ENCODE measurements at places on chromosomes 11 and 22.

GRCh38 chr22:27639248-27640086 is 162.1 kb downstream of the MN1 start:
- no peak for DNase-seq

- no peak for DNase-seq
These were observed 11.3 kb downstream of the TPCN2 start for GRCh38 chr11:69059985-69060384.

DNA sequence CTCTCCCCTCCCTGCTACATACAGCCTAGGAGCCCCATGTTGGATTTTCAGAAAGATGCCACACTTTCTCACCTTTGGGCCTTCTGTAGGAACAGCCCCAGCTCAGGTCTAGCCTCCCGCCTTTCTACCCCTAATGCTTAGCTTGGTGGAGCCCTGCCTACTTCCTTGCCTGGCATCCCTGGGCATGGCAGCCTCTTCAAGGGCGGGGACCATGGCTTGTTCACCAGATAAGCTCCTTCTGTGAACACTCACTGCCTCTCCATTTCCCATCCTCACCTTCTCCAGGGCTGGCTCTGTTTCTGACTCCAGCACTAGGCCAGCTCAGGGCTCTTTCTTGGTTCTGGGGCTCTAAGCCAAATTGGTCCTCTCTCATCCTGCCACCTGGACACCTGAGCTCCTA is 1.4 kb downstream of the SEPTIN3 start:
- no peak for DNase-seq

GRCh38 chr11:95999711-96000406 is 76.0 kb upstream of the MTMR2 start:
- DNase-seq, result no peak

DNA sequence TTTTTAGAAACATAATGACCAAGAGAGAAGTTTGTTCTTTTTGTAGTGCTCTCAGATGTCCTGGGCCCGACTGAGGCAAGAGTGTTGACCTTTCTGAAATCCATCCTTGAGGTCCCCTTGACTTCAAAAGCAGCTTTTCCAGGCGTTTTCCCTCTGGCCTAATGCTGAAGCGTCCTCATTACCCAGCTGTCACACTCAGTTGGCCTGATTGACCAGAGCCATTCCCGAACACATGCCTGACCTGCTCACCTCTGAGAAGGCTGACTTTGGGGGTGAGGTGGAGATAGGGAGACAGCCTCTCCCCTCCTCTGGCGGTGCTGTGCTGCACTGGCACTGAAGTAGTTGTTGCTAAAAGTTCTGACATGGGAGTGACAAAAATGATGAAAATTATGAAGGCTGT is 66.9 kb downstream of the ALX4 start:
- no peak for DNase-seq

DNA sequence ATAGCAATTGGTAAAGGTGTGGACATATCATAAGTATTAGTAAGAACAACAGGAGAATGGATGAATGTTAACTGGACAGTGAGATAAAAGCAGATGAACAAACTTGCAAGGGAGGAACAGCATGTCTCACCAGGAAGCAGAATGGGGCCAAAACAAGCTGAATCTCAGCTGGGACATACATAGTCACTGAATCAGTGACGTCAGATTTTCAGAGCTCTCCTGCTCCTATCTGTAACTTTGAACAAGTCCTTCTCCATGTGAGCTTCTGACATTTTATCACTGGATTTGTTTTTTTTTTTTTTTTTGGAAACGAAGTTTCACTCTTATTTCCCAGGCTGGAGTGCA is 118.7 kb downstream of the BBOX1 start:
- DNase-seq, result no peak

DNA sequence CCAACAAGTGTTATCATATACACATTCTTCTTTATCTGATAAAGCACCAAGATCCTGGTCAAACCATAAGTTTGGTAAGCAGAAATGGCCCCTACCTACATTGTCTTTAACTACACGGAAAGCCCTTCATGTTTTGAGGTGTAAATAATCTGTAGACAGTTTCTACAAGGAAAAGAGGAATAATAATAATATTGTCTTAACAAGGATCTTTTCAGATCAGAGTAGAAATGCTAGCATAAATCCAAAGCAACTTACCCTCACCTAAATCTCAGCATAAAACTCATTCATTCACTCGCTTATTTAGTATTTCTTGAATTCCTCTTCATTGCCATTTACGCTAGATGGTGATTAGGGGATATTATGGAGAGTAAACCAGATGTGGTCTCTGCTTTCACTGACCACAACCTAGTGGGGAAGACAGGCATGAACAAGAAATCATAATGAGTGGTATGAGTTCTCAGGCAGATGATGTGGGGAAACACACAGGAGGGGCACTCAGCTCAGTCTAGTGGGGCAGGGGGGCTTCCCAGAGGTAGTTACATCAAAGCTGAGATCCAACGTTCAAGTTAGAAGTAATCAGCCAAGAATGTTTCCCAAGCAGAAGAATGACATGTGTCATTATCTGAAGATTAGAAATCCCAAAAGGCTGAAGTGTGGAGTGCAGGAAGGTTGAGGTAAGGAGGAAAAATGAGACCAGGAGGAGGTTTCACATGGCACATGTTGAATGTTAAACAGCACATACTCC is 65.4 kb upstream of the ZC3H12C start:
- no peak for DNase-seq

- no peak for DNase-seq
These were observed 71.6 kb downstream of the APIP start for GRCh38 chr11:34844463-34845112.

DNA sequence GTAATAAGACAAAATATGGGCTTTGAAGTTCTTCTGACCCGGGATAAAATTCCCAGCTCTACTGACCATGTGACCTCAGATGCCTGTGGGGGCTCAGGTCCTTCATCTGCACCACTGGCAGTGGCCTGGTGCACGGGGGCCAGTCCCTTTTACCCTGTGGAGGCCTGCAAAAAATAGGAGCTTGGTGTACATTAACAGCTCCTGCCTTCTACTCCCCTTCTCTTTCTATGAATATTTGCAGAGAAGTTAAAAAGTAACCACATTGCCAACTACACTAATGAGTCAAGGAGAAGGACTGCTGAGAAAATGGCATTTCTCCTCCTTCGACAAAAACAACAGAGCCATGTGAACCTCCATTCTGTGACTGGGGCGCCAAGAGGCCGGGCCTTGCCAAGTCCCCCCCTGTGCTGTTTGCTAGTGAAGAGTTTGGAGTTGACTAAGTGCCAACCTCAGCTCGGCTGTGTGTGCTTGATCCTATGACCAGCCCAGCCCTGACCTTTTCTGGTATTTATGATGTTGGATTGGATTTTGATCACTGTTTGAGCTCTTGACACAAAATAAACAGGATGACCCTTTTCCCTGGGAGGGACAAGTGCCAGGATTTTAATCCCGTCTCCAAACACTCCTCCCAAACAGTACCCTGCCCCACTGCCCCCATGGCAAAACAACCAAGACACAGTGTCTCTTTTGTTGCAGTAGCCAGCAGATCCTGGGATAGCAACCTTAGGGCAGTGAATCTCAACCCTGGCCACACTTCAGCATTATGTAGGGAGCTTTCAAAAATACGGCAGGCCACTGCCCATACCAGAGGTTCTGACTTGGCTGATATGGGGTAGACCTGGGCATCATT is 380.1 kb downstream of the LARGE1 start:
- DNase-seq, result no peak

GRCh38 chr11:44627911-44628729 is 62.7 kb downstream of the CD82 start:
- no peak for DNase-seq

- DNase-seq, result no peak
These were observed 6.2 kb upstream of the MAPK1 start for GRCh38 chr22:21873619-21874018.

DNA sequence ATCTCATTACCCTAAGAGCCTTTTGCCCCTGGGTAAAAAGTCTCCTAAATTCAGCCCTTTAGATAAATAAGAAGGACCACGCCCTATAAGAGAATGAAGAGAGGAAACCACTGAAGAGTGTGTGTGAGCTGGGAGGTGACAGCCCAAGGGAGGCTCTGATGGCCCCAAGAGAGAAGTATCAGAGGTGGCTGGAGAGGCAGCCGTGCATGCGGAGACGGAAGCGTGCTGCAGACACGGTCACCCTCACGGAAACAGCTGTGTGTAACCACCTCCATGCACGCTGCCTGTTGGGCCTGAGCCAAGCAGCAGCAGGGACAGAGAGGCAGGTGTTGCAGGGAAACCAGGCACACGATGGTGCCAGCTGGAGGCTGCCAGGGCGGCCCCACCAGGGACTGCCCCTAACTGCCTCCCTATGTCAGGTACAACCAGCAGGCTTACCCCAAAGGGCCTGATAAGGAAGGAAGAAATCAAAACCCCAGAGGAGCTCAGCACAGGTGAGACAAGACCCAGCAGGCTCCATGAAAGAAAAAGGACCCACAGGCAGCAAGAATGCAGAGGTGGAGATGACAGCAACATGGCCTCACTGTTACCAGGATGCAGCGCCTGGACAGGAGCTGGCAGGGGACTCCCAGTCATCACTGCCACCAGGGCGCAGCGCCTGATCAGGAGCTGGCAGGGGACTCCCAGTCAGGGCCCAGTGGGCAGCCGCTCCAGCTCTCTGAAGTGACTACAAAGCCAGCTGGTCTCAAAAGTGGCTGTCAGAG is 7.8 kb downstream of the LARGE2 start:
- DNase-seq, result peak; percentile 6

GRCh38 chr11:62108017-62108750 is 15.6 kb upstream of the INCENP start:
- no peak for DNase-seq

DNA sequence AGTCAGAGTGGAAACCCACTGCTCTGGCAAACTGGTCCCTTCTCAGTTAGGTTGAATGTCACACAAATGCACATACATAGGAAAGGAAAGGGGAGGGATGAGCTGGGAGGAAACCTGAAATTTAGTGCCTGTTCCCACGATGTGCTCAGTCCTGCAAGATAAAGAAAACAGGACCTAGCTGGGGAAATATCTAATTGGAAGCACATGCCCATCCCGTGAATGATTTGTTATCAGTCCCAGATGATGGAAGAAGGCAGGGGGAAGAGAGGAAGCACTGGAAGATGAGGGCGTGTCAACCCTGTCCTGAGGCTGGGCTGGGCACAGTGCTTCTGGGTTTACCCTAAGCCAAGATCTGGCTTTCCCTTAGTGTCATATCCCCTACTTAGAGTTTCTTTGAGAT is 173.9 kb downstream of the NAV2 start:
- no peak for DNase-seq

DNA sequence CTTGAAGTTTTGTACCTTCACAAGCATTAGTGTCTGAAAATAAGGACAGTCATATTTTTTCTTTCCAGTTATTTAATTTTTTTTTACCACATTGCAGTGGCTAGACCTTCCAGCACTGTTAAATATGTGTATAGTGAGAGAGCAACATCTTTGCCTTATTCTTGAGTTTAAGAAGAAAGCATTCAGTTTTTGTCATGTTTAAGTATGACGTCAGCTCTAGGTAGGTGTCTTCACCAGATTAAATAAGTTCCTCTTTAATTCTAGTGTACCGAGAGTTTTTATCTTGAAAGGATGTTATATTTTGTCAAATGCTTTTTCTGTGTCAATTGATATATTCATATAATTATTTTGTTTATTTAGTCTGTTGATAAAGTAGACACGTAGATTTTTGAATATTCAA is 258.8 kb downstream of the FAM181B start:
- DNase-seq, result no peak

DNA sequence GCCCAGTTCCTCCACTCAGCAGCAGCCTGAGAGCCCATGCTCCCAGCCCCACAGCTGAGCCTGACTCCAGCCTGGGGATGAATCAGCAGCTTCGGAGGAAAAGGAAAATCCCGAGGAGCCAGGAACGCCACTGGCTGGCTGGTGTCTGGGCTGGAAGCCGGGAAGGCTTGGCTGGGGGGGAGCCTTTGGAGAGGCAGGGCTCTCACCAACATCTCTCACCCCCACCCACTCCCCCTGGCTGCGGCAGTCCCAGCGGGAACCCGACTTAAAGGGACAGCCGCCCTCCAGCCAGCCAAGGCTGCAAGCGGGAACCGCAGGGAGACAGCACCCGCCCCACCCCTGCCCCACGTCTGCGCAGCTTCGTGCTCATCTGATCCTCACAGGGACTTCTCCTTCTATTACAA is 28.4 kb downstream of the KIAA0930 start:
- no peak for DNase-seq

GRCh38 chr11:78731027-78731426 is 156.4 kb upstream of the NARS2 start:
- no peak for DNase-seq

DNA sequence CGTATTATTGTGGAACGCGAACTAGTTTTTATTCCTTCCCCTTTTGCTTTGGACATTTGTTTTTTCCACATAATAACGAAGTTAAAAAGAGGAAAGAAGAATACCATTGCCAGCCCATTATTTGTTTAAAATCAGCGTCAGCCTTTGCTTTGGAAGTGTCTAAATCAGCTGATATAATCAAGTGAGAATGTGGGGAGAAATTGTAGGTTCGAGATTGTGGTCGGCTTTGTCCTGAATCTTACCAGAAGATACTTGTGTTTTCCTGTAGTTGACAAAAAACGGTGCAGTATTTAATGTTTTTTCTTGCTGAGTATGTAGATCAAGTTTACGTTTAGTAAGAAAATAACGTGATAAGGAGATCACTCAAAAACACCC is 935 bp downstream of the ZNF143 start:
- DNase-seq, result no peak

DNA sequence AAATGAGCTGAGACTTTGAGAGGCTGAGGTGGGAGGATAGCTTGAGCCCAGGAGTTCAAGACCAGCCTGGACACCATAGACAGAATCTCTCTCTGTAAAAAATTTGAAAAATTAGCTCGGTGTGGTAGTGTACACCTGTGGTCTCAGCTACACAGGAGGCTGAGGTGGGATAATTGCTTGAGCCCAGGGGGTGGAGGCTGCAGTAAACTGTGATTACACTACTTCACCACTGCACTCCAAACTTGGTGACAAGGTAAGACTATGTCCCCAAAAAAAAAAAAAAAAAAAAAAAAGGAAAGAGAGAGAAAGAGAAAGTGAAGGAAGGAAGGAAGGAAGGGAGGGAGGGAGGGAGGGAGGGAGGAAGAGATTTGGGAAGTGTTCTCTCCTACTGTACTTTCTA is 25.3 kb downstream of the RRP8 start:
- DNase-seq, result no peak

GRCh38 chr11:120096369-120097191 is 41.3 kb downstream of the TRIM29 start:
- DNase-seq, result no peak

DNA sequence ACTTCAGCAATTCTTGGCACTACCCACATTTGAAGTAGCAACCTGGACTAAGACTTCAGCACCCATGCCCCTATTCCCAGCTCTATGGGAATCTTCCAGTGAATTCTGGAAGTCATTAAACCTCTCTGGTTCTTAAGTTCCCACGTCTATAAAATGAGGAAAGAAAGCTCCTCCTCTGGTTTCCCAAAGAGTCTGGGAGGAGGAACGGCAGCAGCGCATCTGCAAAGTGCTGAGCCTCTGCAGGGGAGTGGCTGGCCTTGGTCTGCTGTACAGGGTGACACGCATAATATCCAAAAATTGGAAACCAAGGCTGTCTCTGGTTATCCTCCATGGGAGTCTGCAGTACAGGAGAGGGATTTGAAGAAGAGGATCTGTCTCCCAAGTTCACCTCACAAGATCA is 73.6 kb upstream of the TP53I11 start:
- no peak for DNase-seq

GRCh38 chr22:19876941-19877625 is 22.4 kb upstream of the GNB1L start:
- no peak for DNase-seq

GRCh38 chr11:47946682-47947559 is 33.4 kb upstream of the PTPRJ start:
- no peak for DNase-seq

All from D721Med (cell line).